Lower lobe of right lung (tissue), 2 donors: ENCODE measurements at places on chromosomes 12 and 14.

- H3K36me3 ChIP-seq, result no peaks in the 10 kb centered on the region
- H3K27ac ChIP-seq, result no peak overlapping the region
- no peaks in the 10 kb centered on the region for H3K27me3 ChIP-seq
- H3K4me3 ChIP-seq, result no peak overlapping the region
- DNase-seq, result no peak
- H3K4me1 ChIP-seq, result no peaks in the 10 kb centered on the region
Observed at GRCh38 chr14:80678436-80678835, 263.1 kb downstream of the CEP128 start.

- H3K27me3 ChIP-seq, result no peaks in the 10 kb centered on the region
- H3K36me3 ChIP-seq, result peaks cover 29% of the 10 kb centered on the region
- no peak for DNase-seq
- H3K4me1 ChIP-seq, result peaks cover 18% of the 10 kb centered on the region
Observed at GRCh38 chr12:67659292-67659691, 10.7 kb downstream of the DYRK2 start.

DNA sequence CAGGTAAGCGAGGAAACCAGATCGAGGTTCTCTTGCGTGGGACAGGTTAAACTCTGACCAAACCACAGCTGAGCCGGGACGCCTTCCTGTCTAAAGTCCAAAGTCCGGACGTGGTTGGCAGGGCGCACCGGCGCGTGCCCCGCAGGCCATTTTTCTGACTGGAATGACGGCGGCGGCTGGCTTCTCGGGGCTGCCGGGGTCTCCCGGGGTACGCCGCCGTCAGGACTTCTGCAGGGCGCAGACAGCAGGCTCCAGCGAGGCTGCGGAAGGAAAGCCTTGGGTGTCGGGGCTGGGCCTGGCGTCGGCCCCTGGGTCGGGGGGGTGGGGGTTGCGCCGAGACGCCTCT lies 32.8 kb downstream of the MIA2 start:
- no peaks in the 10 kb centered on the region for H3K27me3 ChIP-seq
- H3K36me3 ChIP-seq, result no peaks in the 10 kb centered on the region
- peak overlapping the region; percentile 99 for H3K27ac ChIP-seq
- DNase-seq, result peak; percentile 76

- no peaks in the 10 kb centered on the region for H3K36me3 ChIP-seq
- H3K27ac ChIP-seq, result peak overlapping the region; percentile 91
- peak overlapping the region; percentile 27 for H3K4me3 ChIP-seq
- peak; percentile 82 for DNase-seq
- H3K4me1 ChIP-seq, result peaks cover 73% of the 10 kb centered on the region
Observed at GRCh38 chr14:76953311-76953945, 75.1 kb downstream of the IRF2BPL start.

DNA sequence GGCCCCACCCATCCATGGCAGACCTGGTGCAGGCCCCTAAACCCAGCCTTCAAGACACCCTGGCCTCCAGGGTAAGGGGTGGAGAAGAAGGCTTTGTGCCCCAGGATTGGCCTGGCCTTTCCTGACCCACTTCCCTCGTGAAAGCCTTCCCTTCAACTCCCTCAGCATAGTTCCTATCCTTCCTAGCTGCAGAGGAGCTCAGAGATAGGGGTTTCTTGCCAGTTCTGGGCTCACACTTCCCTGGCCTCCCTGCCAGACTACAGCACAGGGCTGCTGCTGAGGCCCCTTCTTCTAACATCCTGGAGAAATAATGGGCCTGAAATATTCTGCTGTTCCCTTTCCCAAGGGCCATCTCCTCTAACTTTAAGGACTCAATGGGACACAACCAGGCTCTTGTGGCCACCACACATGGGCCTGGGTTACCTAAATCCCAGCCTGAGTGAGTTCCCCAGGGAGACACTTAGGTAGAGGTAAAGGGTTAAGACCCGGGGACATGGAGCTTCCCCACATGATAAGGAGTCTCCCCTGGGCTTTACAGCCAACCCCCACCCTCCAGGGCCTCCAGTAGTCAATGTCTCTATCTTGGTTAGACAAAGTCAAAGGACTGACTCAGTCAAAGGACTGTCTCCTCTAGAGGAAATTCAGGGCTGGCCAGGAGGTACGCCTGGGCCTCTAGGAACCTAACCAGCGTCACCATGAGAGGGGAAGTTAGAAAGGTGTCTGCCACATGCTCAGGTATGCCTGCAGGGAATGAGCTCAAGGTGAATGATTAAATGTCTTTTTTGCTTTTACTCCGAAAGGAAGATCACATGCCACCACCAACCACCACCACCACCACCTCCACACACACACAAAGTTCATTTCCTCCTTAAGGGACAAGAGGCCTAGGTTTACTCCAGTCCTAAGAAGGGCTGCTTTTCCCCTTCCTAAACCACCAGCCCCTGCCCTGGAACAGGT lies 7.1 kb downstream of the ZFP36L1 start:
- H3K27ac ChIP-seq, result peak overlapping the region; percentile 100
- H3K4me1 ChIP-seq, result peaks cover 76% of the 10 kb centered on the region
- H3K27me3 ChIP-seq, result no peaks in the 10 kb centered on the region
- DNase-seq, result no peak
- H3K4me3 ChIP-seq, result no peak overlapping the region
- H3K36me3 ChIP-seq, result peaks cover 45% of the 10 kb centered on the region

DNA sequence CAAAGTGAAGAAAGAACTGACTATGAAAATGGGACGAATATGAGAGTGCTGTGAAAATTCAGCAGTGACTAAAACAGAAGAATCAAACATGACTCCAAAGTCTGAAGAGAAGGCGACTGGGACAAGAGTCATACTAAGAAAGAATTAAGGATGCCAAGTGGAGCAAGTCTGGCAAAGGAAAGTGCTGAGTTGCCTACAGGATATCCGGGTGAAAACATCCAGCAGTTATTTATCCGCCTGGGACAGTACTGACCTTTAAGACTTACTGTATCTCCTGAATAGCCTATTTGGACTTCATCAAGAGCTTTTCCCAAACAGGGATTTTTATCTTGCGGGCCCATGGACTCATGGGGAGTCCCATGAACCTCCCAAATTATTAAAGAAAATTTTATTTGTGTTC lies 41.1 kb downstream of the KICS2 start:
- no peaks in the 10 kb centered on the region for H3K27me3 ChIP-seq
- H3K27ac ChIP-seq, result no peak overlapping the region
- H3K4me1 ChIP-seq, result peaks cover 12% of the 10 kb centered on the region
- DNase-seq, result no peak
- no peak overlapping the region for H3K4me3 ChIP-seq
- no peaks in the 10 kb centered on the region for H3K36me3 ChIP-seq

GRCh38 chr14:50233166-50233950 lies 2.0 kb upstream of the SOS2 start:
- no peak for DNase-seq
- H3K27ac ChIP-seq, result no peak overlapping the region
- H3K4me1 ChIP-seq, result peaks cover 28% of the 10 kb centered on the region

DNA sequence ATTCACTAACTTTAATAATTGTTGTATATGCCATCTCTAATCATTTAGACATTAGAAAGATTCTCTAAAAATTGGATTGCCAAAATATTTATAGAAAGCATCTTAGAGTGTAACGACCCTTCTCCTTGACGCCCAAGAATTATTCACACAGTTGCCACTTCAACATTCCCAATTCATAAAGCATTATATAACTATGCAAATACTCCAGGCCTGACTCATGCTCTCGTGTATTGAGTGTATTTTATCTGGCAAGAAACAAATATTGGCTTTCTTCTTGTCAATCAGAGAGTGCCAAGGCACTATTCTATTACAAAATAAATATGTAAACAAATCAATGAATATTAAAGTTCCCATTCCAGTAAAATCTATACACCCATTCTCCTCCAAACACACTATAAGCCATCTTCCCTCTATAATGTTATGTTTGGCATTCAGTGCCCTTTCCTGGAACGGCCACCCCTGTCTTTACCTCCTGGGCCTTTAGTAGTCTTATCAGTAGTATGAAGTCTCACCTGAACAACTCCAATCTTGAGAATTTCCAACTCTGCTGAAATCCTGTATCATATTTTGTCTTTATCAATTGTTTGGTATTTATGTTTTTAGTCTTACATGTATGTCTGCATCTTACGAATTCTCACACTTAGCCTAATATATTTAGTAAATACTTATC lies 182.6 kb downstream of the PIK3C2G start:
- no peak overlapping the region for H3K4me3 ChIP-seq
- DNase-seq, result no peak
- H3K27me3 ChIP-seq, result no peaks in the 10 kb centered on the region
- H3K27ac ChIP-seq, result no peak overlapping the region

GRCh38 chr12:107355612-107356011 lies 262.3 kb upstream of the CRY1 start:
- no peaks in the 10 kb centered on the region for H3K27me3 ChIP-seq
- H3K4me3 ChIP-seq, result no peak overlapping the region
- H3K4me1 ChIP-seq, result no peaks in the 10 kb centered on the region

DNA sequence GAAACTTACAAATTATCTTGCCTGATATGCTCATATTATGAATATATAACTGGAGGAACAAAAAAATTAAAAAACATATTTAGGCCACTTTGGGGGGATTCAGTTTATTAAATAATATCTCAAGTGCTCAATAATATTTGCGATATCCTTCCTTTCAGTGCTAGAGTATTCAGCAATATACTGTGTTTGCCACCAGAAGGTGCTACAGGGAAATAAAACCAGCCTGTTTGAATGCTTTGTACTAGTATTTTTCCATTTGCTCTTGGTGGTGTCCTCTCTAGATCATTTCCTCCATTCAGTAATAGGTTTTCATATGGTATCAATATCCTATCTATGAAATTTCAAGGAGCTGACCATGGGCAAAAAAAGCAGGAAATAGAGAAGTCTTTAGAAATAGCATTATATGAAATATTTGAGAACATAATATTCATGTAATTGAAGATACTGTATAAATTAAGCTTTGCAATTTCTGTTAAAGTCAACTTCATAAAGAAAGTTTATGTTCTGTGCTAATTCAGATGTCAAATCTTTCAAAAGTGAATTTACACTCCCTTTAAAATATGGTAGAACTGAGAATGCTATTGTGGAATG lies 106.2 kb upstream of the NAV3 start:
- DNase-seq, result no peak
- no peaks in the 10 kb centered on the region for H3K36me3 ChIP-seq
- H3K4me3 ChIP-seq, result no peak overlapping the region
- no peaks in the 10 kb centered on the region for H3K27me3 ChIP-seq
- H3K27ac ChIP-seq, result no peak overlapping the region

- H3K4me1 ChIP-seq, result no peaks in the 10 kb centered on the region
- no peaks in the 10 kb centered on the region for H3K27me3 ChIP-seq
- no peaks in the 10 kb centered on the region for H3K36me3 ChIP-seq
- no peak overlapping the region for H3K4me3 ChIP-seq
- peak; percentile 13 for DNase-seq
Observed at GRCh38 chr14:74507085-74507484, 13.5 kb downstream of the ISCA2 start.

DNA sequence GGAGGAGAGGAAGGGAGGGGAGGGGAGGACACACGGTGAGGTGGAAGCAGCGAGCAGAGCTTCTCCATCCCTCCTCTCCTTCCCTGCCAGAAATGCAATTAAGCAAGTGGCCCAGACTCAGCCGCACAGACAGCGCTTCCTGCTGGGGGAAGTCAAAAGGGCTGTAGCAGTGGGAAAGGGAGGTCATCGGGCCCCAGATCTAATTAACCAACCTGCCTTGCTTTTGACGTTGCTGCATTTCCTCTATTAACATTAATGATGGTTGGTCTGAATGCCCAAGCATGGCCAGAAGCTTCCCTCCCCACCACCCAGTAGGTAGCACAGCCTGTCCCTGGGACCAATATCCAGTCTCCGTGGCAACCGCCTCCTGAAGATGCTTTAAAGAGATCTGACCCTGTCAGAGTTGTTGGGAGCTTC lies 4.6 kb upstream of the NGB start:
- no peaks in the 10 kb centered on the region for H3K4me1 ChIP-seq
- no peak for DNase-seq
- H3K27ac ChIP-seq, result no peak overlapping the region
- peaks cover 20% of the 10 kb centered on the region for H3K27me3 ChIP-seq

DNA sequence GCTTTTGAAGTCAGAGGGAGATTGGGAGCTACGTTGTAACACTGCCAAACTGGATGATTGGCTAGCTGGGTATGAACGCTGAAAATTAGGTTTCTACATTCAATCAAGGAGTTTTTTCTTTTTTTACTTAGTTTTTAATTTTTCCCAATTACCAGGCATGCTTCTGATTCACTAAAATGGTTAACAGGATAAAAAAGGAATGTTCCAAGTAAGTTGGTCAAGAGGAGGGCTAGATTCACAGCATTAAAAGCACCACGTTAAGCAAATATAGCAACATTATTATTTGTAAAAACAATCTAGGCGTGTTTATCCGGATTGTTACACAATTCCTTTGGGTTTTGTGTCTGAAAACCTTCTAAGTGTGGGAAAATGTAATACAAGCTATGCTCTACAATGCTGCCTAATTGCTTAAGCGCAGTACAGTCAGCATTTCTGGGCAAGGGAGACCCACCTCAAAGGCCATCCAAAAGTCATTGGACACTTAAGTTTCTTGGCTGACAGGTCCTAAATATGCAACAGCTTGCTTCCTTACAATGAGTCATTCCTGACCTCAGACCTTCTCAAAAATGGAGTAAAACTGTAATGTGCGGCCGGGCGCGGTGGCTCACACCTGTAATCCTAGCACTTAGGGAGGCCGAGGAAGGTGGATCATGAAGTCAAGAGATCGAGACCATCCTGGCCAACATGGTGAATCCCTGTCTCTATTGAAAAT lies 1.2 kb downstream of the RPLP0 start:
- DNase-seq, result no peak
- H3K4me1 ChIP-seq, result peaks cover 51% of the 10 kb centered on the region
- peaks cover 39% of the 10 kb centered on the region for H3K36me3 ChIP-seq
- H3K27me3 ChIP-seq, result no peaks in the 10 kb centered on the region
- H3K4me3 ChIP-seq, result peak overlapping the region; percentile 96

- peaks cover 50% of the 10 kb centered on the region for H3K36me3 ChIP-seq
- H3K27me3 ChIP-seq, result no peaks in the 10 kb centered on the region
- no peak for DNase-seq
- no peak overlapping the region for H3K4me3 ChIP-seq
- H3K4me1 ChIP-seq, result no peaks in the 10 kb centered on the region
Observed at GRCh38 chr12:112303004-112303403, 79.2 kb downstream of the HECTD4 start.

DNA sequence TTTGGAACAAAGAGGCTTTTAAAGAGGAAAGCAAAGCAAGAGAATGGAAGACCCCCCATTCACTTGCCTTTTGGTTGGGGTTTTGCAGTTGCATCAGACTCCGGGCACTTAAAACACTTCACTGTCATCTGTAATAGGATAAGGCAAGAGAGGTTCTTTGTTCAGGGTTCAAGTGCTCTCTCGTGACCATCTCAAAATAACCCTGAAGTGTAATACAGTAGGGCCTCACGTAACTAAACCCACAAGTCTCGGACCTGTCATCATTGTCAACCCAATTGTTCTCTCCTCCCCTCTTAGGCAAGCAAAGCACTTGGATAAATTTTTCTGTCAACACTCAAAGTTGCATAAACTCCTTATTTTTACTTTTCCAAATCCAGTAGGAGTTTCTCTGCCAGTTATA lies 26.9 kb upstream of the MYBPC1 start:
- no peaks in the 10 kb centered on the region for H3K36me3 ChIP-seq
- no peak overlapping the region for H3K4me3 ChIP-seq
- H3K27ac ChIP-seq, result no peak overlapping the region
- peaks cover 10% of the 10 kb centered on the region for H3K4me1 ChIP-seq

GRCh38 chr12:2255311-2255710 lies 202.5 kb downstream of the CACNA1C start:
- H3K4me1 ChIP-seq, result peaks cover 16% of the 10 kb centered on the region
- no peak for DNase-seq
- no peaks in the 10 kb centered on the region for H3K36me3 ChIP-seq
